ENCODE measurements at places on chromosomes 7 and 10. TPM values are rescaled to one million over a fixed set of nuclear protein-coding genes. Genes with fewer than 3 reads are reported as not detected.

BTRC gene
- 11.6 TPM for total RNA-seq

SYNPO2L gene
- total RNA-seq, result not detected

FOXK1 gene
- 41.9 TPM for total RNA-seq

TIMM23 gene
- 42.9 TPM for total RNA-seq

CLDN3 gene
- total RNA-seq, result not detected

CDC14C gene
- not detected for total RNA-seq

SCART1 gene
- 3.3 TPM for total RNA-seq

VWC2 gene
- total RNA-seq, result not detected

PDIA4 gene
- 87.2 TPM for total RNA-seq

SH2D4B gene
- 0.10 TPM for total RNA-seq

PTPRN2 gene
- 2.3 TPM for total RNA-seq

ASIC3 gene
- total RNA-seq, result 5.3 TPM

CYP3A5 gene
- not detected for total RNA-seq

STX1A gene
- 9.4 TPM for total RNA-seq

CPA4 gene
- total RNA-seq, result not detected

CCDC172 gene
- total RNA-seq, result not detected

CARD11 gene
- 133 TPM for total RNA-seq

NEUROG3 gene
- total RNA-seq, result not detected

VAX1 gene
- total RNA-seq, result not detected

MRLN gene
- not detected for total RNA-seq

TRIM56 gene
- 51.8 TPM for total RNA-seq

MBLAC1 gene
- total RNA-seq, result 4.3 TPM

CPA5 gene
- total RNA-seq, result not detected

PRSS37 gene
- total RNA-seq, result not detected

FAM25A gene
- total RNA-seq, result not detected

PRPS1L1 gene
- not detected for total RNA-seq

AKR1C1 gene
- 0.63 TPM for total RNA-seq

MEIG1 gene
- not detected for total RNA-seq

TLX1 gene
- not detected for total RNA-seq

DNAJC1 gene
- total RNA-seq, result 28.5 TPM

ITPRID1 gene
- not detected for total RNA-seq

FANK1 gene
- not detected for total RNA-seq

LRIT1 gene
- total RNA-seq, result not detected

SP8 gene
- total RNA-seq, result not detected

ZP3 gene
- total RNA-seq, result 8.0 TPM

GATA3 gene
- 54.9 TPM for total RNA-seq
